ENCODE measurements at places on chromosomes 2 and 18. TPM values are rescaled to one million over a fixed set of nuclear protein-coding genes. Genes with fewer than 3 reads are reported as not detected.

The SKOR2 gene
- total RNA-seq, result not detected

The RTP5 gene
- not detected for total RNA-seq

The ABCB11 gene
- 0.02 TPM for total RNA-seq

The GREB1 gene
- 2.6 TPM for total RNA-seq

The NIFK gene
- total RNA-seq, result 79.1 TPM

The LIPG gene
- 0.34 TPM for total RNA-seq

The RIT2 gene
- not detected for total RNA-seq
